Right hindlimb (tissue), 1 donor: ENCODE measurements at places on chromosomes 13 and 19.

DNA sequence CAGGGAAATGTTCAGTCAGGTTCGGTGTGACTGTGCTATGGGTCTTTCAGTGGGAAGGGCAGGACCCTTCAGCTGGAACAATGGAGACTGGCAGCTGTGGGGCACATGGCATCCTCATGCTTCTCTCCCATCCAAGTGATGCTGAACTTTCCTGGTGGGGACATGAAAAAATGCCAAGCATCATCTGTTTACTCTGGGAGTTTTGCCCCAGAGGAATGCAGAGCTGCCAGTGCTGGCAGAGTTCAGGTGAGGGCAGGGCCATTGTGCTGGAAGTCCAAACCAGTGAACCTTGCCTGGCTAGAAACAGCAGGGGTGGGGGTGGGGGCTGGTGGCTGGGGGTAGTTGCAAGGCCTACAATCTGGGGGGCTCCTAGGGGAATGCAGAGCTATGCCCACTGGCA, 1320.6 kb downstream of the PCDH9 start:
- no peak for DNase-seq

DNA sequence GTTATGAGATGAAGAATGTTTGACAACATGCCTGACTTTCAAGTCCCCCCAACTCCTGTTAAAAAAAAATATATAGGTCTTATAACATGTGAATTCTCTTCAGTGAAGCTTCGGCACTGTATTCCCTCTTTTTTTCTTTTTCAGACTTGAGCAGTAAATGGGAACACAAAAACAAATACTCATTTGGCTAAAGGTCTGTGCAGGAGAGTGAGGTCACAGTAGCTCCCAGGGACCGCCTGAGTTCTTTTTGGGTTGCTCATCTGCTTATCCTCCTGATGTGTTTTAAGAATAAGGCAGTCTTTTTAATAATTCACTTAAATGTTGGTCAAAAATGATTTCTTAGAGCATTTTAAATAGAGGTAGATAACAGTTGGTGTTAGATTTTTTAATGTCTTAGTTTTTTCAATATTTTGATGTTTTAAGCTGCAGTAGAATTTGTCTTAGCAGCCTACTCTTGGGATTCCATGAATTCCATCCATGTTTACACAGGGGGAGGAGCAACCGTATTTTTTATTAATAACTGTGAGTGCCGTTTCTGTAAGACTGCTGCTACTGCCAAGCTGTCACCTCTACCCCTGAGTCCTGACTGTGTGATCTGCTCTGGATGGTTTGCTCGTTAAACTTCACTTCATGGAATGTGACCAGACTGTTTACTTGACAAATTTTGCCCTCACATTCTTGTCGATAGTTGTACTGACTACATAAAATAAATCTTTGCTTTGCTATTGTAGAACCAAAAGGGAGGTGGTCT, 14.9 kb downstream of the HNRNPM start:
- DNase-seq = no peak

DNA sequence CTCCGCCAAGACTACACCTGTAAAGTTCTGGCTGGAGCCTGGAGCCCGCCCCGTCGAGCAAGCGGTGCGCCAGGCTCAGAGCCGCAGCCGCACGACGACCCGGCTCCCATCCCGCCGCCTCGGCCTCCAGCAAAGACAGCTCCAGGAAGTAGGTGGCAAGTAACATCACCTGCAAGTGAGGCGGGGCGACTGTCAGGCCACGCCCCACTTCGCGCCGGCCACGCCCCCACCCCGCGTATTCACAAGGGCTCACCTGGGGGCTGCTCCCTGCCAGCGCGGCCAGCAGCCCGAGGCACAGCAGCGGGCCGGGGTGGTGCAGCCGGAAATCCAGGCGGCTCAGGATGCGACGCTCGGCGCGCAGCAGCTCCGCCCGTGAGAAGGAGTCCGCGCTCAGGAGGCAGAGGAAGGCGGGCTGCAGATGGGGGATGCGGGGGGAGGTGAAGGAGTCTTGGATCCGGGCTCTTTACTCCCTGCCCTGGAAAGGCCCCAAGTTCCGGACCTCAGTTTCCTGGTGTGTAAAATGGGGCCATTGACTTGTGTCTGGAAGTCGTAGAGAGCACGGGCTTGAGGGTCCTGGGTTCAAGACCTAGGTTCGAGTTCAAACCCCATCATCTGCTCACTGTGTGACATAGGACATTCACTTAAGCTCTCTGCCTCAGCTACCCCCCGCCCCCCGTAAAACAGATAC, 3.2 kb downstream of the CCNP start:
- no peak for DNase-seq

DNA sequence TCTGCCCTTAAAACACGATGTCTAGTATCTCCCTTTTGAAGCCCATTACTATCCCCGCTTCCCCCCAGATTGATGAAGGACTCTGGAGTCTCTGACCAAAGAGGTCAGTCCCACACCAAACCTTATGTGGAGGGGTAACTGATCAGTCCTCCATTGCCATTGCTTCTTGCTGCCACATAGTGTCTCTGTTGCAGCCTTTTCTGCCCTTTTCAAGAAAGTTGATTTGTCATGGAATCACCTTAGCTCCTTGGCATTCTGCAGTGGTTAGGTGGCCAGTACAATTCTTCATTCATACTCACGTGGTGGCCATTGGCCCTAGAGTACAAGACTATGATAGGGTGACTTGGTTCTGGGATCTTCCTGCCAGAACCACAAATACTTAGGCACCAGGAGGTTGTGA, 8.4 kb upstream of the HTR2A start:
- no peak for DNase-seq
